ENCODE measurements at places on chromosomes 2 and 18. TPM values are rescaled to one million over a fixed set of nuclear protein-coding genes. Genes with fewer than 3 reads are reported as not detected.

DUSP19 gene
- 2.1 TPM for total RNA-seq

NYAP2 gene
- total RNA-seq = not detected

TNFRSF11A gene
- 10.2 TPM for total RNA-seq

- H3K4me1 ChIP-seq = no peaks in the 10 kb centered on the region
- H3K27ac ChIP-seq = no peak overlapping the region
- no peak overlapping the region for H3K4me3 ChIP-seq
- DNase-seq = no peak
Measured at GRCh38 chr2:239983004-239983778, 42.0 kb downstream of the NDUFA10 start.

- H3K36me3 ChIP-seq = no peaks in the 10 kb centered on the region
- DNase-seq = no peak
- H3K4me1 ChIP-seq = no peaks in the 10 kb centered on the region
- no peak overlapping the region for H3K4me3 ChIP-seq
Measured at GRCh38 chr2:11396467-11397445, 52.3 kb upstream of the ROCK2 start.

- no peak overlapping the region for H3K4me3 ChIP-seq
- no peak overlapping the region for H3K27ac ChIP-seq
- no peak for DNase-seq
Measured at GRCh38 chr2:12167525-12168317, 421.3 kb downstream of the LPIN1 start.

DNA sequence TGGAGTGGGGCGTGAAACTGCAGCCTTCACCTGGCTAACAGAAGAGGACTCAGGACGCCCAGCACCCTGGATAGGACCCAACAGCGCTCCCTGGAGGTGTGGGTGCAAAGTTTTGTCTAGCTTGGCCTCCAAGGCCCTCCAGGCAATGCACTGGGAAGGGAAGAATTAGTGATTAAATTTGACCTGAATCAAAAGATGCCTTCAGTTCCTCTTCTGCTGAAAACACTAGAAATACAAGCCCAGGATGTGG lies 779 bp upstream of the TRIB2 start:
- no peaks in the 10 kb centered on the region for H3K4me1 ChIP-seq
- peak overlapping the region; percentile 56 for H3K4me3 ChIP-seq
- peak; percentile 74 for DNase-seq
- H3K27ac ChIP-seq = peak overlapping the region; percentile 88
- H3K36me3 ChIP-seq = no peaks in the 10 kb centered on the region

DNA sequence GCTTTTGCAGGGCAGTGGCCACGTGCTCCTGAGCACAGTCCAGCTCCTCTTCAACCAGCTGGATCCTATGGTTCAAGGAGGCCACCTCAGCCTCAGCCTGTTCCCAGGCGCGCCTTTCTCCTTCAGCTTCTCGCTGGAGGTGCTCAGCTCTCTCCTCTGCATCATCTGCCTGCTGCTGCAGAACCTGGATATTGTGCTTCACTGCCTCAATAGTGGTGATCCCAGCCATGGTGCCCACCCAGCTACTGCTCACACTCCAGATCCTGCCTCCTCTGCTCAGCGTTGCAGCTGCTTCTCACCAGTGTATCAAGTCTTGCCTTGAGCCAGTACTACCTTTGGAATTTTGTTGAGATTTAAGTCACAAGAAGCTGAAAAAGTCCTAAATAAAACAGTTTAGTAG lies 67.9 kb downstream of the ASXL2 start:
- no peak overlapping the region for H3K4me3 ChIP-seq
- no peaks in the 10 kb centered on the region for H3K4me1 ChIP-seq
- no peaks in the 10 kb centered on the region for H3K36me3 ChIP-seq
- no peak overlapping the region for H3K27ac ChIP-seq
- no peaks in the 10 kb centered on the region for H3K27me3 ChIP-seq

- H3K27me3 ChIP-seq = no peaks in the 10 kb centered on the region
- DNase-seq = no peak
- no peak overlapping the region for H3K4me3 ChIP-seq
- no peaks in the 10 kb centered on the region for H3K36me3 ChIP-seq
- no peak overlapping the region for H3K27ac ChIP-seq
Measured at GRCh38 chr2:82256983-82257632, 1952.6 kb upstream of the LRRTM1 start.

Measured in prostate gland (tissue), 2 donors.